ENCODE measurements at places on chromosomes 5 and 9.

DNA sequence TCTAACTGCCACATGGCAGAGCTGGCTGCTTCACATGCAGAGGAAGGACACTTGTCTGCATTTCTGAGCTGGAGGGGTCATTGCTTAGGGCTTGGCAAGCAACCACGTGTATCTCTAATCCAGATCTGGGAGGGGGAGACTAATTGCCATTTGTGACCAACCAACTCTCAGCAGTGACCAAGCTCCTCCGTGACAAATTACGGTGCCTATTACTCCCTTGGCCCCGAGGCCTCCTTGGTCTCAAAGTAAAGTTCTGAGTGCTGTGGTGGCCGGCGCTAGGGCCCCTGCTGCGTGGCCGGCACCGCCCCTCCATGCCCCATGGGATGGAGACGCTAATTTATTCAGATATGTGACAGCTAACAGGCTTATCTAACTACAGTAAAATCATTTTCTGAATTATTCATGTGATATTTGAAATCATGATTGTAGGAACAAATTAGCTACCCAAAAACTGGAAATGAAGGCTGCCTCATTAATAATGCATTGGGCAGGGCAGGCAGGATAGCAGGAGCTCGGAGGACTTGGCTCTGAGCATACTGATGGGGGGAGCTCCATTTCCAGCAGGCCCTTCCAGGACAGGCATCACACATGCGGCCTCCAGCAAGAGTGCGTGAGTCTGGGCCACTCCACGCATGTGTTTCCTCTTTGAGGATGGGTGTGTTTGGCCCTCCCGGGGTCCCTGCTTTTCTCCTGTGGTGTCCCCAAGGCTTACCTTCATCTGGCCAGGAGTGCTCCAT, 67.7 kb downstream of the C5orf15 start:
- DNase-seq = no peak

DNA sequence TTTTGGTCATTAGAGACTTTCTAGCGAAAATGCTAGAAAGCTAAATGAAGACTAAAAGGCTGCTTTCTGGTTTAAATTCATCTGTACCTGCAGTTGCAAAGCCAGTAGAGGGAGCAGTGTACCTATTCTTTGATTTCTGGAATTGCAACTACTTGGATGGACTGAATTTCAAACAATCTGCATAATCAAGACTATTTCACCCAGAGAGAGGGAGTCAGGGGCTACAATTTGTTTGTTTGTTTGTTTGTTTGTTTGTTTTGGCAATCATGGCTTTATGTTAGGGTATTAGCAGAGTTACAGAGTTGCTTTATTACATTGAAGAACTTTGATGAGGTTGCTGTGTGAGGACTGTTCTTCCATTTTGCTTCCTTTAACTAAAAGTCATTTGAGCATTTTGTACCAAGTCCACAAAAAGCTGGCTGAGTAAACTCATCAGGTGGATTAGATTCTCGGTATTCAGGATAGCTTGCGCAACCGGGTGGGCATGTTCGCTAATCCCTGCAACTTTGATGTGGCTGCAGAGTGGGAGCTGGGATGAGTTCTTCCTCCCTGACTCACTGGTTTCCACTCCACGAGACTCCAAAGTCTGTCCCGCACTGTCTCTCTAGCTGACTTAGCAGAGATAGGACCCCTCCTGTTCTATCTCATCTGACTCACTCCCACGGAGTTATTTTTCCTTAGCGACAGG, 80.0 kb upstream of the TUT7 start:
- DNase-seq = no peak

- no peak for DNase-seq
These were observed 1.6 kb upstream of the RPS6 start for GRCh38 chr9:19381656-19382055.

DNA sequence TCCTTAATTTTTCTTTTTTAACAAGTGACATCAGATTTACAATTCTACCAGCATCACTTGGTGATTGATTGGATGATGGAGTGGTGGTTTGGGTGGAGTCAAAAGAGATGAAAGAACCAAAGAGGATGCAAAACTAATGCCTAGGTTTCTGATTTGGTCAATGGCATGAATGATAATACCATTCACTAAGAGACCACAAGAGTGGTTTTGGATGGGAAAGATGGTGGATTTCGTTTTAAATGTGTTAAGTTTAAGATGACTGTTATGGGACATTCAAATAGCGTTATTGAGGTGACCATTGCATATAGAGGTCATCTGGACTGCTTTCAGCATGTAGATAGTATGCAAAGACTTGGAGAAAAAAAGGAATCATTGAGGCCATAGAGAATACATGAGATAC, 3.6 kb downstream of the SMC5 start:
- DNase-seq = no peak

- DNase-seq = no peak
These were observed 81.0 kb downstream of the MRPL36 start for GRCh38 chr5:1718669-1719068.

Measured in GM12878 (cell line).